ENCODE measurements at places on chromosomes 5 and 9.

DNA sequence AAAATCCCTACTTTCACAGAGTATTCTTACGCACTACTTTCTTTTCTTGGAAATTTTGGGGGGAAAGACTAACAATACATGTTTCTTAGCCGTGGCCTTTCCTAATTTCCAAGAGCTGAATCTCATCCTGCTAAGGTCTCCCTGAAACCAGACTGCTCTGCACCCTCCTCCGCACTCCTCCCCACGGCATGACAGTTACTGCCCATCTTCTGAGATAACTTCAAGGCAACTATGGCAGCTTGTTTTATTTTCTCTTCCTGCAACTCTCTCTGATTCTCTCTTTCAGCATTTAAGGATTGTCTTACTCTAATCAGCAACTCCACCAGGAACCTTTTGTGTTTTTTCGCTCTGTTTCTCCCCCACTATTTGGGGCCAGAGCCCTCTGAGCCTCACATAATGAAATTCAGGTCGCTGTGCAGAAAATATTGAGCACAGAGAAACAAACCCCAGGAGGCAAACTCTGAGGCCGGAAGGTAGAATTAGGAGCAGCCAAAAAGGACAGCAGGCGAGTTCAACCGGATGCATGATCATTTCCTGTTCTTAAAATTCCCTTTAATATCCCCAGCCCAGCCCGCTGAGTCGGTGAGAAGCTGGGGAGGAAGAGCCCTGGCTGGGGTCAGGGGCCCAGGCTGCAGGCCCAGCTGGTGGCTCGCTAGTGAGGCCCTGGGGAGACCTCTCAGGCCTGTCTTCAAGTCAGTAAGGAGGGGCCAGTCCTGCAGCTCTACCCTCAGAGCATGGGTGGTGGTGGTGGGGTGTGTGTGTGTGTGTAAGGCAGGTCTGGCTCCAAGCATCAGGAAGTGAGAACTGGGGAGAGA lies 213.6 kb upstream of the S1PR3 start:
- peak; percentile 12 for DNase-seq

GRCh38 chr5:167900340-167900935 lies 391.0 kb upstream of the WWC1 start:
- no peak for DNase-seq

DNA sequence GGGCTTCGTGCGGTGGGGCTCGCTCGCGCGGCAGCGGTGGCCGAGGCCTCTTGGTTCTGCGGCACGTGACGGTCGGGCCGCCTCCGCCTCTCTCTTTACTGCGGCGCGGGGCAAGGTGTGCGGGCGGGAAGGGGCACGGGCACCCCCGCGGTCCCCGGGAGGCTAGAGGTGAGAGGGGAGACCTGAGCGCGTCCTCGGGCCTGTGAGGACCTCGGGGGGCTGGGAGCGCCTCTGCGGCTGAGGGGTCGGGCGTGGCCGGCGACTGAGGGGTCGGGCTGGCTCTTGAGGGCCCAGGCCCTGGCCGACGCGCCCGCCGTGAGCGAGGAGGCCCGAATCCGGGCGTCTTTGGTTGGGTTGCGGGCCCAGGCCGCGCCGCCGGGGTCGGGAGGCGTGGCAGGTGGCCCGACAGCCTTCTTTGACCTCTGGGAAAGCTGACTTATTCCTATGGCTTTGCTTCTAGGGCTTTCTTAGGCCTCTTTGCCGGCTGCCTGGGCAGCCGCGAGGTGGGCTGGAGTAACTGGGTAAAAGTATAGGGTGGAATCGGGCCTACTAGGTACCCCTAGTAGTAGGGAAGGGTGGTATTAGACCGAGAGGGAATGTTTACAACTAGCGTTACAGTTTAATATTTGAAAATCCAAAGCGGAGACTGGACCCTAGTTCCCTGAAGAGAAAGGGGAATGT lies at the start of gene CANX:
TSS of gene CANX (plus strand) at position 33 of the 681 bp plus-strand sequence. CDS start 6,715 bp downstream, outside the sequence.
- no peak for DNase-seq

DNA sequence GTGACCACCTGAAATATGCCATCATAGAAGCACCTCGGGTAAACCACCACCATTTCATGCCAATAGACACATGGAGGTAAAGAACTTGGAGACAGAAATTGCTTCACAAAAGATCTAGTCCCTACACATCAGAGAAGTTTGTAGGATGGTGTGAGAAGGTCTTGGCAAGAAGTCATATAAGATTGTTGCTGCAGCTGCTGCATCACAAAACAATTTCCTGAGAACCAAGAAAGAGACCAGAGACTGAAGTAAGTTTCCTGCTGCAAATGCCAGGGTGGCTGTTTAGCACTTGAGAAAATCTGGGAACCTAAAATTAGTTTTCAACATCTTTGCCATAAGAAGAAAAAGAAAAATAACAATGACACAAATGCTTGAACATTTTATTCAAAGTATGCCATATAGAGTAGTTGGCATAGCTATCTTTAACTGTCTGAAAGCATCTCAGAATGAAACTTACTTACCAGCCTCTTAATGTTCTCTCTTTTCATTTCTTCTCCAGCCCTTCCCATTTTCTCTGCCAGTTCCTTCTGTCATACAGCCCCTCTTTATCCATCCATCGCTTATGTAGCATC lies 114.3 kb downstream of the KCTD16 start:
- no peak for DNase-seq

GRCh38 chr9:134545543-134546245 lies 95.9 kb upstream of the COL5A1 start:
- DNase-seq = no peak

Data from endothelial cell (in vitro differentiated cells).